Hepatocyte (in vitro differentiated cells): ENCODE measurements at places on chromosomes 6 and 20. TPM values are rescaled to one million over a fixed set of nuclear protein-coding genes. Genes with fewer than 3 reads are reported as not detected.

- H3K27me3 ChIP-seq, result no peaks in the 10 kb centered on the region
- no peak overlapping the region for H3K4me3 ChIP-seq
- no peaks in the 10 kb centered on the region for H3K36me3 ChIP-seq
- DNase-seq, result no peak
Observed at GRCh38 chr6:28711788-28712341, 186.2 kb downstream of the GPX5 start.

- H3K36me3 ChIP-seq, result no peaks in the 10 kb centered on the region
- no peak overlapping the region for H3K27ac ChIP-seq
- no peaks in the 10 kb centered on the region for H3K27me3 ChIP-seq
- H3K4me3 ChIP-seq, result no peak overlapping the region
- DNase-seq, result no peak
Observed at GRCh38 chr6:19317431-19317986, 519.7 kb upstream of the ID4 start.

DNA sequence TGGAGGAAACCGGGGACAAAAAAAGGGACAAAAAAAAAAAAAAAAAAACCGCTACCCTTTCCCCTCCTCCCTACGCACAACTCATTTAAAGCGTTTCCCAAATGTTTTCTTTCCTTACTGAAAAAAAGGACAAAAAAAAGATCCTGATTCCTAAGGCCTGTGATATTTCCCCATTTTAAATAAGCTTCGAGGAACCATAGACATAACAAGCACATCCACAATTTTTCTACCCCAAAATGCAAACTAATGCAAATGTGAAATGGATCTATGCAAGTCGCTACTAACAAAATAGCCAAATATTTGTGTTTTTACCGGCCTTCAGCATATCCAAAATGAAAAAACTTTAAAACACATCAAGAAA lies 1.4 kb upstream of the ZNF217 start:
- no peaks in the 10 kb centered on the region for H3K36me3 ChIP-seq
- H3K4me3 ChIP-seq, result peak overlapping the region; percentile 56
- no peak for DNase-seq
- peaks cover 21% of the 10 kb centered on the region for H3K4me1 ChIP-seq
- peak overlapping the region; percentile 95 for H3K27ac ChIP-seq

DNA sequence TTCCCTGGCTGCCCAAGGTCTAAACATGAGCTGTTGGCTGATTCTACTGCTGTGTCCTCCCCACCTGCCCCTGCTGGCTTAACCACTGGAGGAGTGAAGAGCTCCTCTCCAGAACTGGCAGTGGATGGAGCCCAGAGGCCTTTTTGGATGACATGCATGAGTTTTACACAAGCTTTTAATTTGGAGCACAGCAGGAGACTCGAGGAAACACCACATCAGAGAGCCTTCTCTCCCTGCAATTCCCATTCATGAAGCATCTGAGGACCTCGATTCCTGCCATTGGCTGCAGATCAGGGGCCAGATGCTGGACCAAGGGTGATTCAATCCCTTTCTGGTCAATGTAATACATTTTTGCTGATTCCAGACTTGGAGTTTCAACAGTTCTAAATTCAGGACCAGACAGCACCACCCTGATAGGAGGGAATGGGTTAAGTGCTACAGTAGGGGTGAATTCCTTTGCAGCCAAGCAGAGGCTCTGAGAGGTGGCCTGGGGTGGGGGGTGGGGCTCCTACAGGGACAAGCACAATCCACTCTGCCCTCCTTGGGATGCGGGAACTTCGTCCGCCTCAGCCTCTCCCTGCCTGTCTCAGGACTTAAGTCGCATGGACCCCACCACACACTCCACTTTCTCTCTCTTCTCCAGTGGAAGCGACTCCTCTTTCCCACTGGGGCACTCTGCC lies 599 bp upstream of the PSORS1C1 start:
- no peak overlapping the region for H3K4me3 ChIP-seq
- peak; percentile 26 for DNase-seq
- H3K4me1 ChIP-seq, result peaks cover 18% of the 10 kb centered on the region
- no peaks in the 10 kb centered on the region for H3K36me3 ChIP-seq

DNA sequence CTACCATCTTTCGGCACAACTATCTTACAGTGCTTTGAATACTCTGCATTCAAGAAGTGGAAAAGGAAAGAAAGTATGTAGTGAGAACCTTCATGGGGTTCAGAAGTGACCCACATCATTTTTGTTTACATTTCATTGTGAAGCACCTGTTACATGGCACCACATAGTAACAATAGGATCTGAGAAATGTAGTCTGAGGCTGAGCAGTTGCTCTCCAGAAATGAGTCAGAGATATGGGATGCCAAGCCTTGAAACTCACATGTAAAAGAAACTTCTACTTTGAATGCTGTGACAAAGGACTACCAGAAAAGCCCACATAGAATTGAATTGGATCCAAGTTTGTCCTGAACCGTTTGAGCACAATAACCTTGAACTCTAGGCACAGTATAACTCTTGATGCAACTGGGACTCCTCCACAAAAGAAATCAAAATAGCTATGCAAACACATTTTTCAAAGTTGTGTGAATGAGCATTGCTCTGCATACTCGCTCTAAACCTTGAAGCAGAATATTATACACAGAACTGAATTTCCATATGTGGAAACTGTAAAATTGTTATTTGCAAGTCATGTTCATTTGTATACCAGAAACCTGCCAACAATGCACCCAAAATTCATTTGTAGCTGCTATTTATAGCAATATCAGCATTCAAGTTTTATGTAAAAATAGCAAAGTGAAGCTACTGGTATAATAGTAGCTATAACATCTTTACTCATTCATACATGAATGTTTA lies 400.9 kb upstream of the POU3F2 start:
- H3K4me3 ChIP-seq, result no peak overlapping the region
- DNase-seq, result no peak

The FAM83B gene
- total RNA-seq, result 29.1 and 29.2 TPM in 2 replicates

The HLA-DQA1 gene
- total RNA-seq, result not detected in 2 replicates

The MYT1 gene
- 0.03 and 0.08 TPM in 2 replicates for total RNA-seq

The CRISP3 gene
- not detected in 2 replicates for total RNA-seq

The DEFB115 gene
- not detected in 2 replicates for total RNA-seq

The GTSF1L gene
- not detected in 2 replicates for total RNA-seq

The MOCS1 gene
- total RNA-seq, result 10.6 and 10.7 TPM in 2 replicates
